Spleen (tissue), 13 donors: ENCODE measurements at places on chromosomes 2 and 18. TPM values are rescaled to one million over a fixed set of nuclear protein-coding genes. Genes with fewer than 3 reads are reported as not detected.

- no peak overlapping the region for H3K4me3 ChIP-seq
- H3K27ac ChIP-seq, result no peak overlapping the region
- no peak for DNase-seq
- no peaks in the 10 kb centered on the region for H3K27me3 ChIP-seq
These were observed 63.5 kb downstream of the EMILIN2 start for GRCh38 chr18:2910261-2910660.

ABHD1 gene
- 0.71 TPM for polyA plus RNA-seq

DNA sequence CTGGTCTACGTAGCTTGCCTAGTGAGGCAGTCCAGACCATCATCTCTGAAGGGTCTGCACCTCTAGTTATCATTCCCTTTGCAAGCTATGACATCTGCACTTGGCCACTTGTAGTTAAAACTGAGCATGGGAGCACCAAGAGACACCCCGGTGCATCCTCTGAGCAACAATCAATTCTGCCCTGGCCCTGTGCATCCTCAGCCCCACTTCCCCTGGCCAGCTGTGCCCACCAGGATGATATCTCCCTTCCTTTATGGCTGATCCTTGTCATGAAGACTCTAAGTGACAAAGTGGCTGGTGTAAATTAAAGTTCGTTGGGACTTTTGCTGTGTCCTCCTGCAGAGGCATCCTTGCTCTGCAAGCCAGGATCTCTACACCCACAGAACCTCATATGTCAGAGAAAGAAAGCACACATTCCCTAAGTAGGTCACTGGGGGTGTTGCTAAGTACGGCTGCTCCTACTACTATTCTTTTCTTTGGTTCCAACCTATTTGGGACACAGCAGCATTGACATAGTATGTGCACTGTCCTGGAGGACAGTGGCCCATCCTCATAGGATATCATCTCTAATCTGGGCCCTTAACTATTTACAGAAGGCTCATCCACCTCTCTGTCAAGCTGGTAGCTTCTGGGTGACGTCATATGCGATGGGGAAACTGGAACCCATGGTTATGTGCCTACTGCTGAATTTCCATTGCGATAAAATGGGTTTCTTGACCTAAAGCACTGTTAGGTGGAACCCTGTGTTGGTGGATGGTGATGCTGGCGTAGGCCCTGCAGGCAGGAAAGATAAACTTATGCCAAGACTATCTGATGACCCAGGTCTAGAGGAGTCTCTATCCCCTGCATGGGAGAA is 384.3 kb upstream of the ID2 start:
- H3K4me3 ChIP-seq, result no peak overlapping the region
- DNase-seq, result no peak
- H3K27me3 ChIP-seq, result no peaks in the 10 kb centered on the region
- H3K4me1 ChIP-seq, result peaks cover 41% of the 10 kb centered on the region

LBX2 gene
- 0.93 TPM for polyA plus RNA-seq

GRHL1 gene
- polyA plus RNA-seq, result 0.53 TPM

DNA sequence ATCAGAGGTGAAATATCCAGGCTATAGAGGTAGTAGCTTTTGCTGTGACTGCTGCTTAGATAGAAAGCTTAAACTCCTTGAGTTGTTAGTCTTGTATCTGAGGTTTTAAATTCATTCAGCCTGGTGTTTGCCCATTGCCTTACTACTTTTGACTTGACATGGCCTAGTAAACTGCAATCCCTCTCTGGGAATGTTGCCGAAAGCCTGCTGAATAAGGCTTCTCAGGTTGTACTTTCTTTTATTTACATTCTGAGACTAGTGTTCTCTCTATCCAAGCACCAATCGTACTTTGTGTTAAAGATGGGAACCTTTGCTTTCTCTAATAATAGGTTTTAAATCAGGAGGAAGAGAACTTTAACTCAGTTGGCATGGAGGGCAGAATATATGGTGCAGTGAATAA is 357.6 kb upstream of the CWC22 start:
- H3K36me3 ChIP-seq, result no peaks in the 10 kb centered on the region
- no peaks in the 10 kb centered on the region for H3K27me3 ChIP-seq
- H3K4me3 ChIP-seq, result no peak overlapping the region
- no peak overlapping the region for H3K27ac ChIP-seq
- peaks cover under 1% of the 10 kb centered on the region for H3K4me1 ChIP-seq
- no peak for DNase-seq

EFR3B gene
- 0.39 TPM for polyA plus RNA-seq
